ENCODE measurements at places on chromosomes 2 and 18. TPM values are rescaled to one million over a fixed set of nuclear protein-coding genes. Genes with fewer than 3 reads are reported as not detected.

Gene PPP1R1C
- 1.1 TPM for total RNA-seq

Gene KDSR
- total RNA-seq, result 70.1 TPM

Gene INHBB
- 4.0 TPM for total RNA-seq

Gene CIDEA
- not detected for total RNA-seq

Gene DGUOK
- 57.4 TPM for total RNA-seq

Gene UGT1A4
- not detected for total RNA-seq
